ENCODE measurements at places on chromosomes 5 and 9. TPM values are rescaled to one million over a fixed set of nuclear protein-coding genes. Genes with fewer than 3 reads are reported as not detected.
A peak's percentile ranks its signal among the peaks of the same experiment; 100 is the strongest.

- no peak for DNase-seq
These were observed 132.7 kb upstream of the TNC start for GRCh38 chr9:115250621-115251032.

- peak; percentile 53 for DNase-seq
These were observed 505.2 kb upstream of the RGMB start for GRCh38 chr5:98268162-98268860.

DNA sequence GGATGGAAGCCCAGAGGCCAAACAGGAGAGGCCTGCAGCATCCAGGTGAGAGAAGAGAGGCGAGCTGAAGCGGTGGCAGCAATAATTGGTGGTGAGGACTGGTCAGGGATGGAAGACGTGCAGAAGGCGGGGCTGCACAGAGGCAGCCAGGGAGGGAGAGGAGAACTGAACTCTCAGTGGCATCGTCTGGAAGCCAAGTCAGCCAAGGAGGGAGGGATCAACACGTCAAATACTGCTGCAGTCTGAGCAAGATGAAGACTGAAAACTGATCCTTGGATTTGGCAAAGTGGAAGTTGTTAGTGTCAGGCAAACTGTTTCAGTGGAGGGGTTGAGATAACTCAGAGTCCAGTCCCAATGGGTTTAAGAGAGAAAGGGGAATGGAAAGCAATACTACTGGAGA, 145.4 kb downstream of the CDK5RAP2 start:
- DNase-seq, result no peak

DNA sequence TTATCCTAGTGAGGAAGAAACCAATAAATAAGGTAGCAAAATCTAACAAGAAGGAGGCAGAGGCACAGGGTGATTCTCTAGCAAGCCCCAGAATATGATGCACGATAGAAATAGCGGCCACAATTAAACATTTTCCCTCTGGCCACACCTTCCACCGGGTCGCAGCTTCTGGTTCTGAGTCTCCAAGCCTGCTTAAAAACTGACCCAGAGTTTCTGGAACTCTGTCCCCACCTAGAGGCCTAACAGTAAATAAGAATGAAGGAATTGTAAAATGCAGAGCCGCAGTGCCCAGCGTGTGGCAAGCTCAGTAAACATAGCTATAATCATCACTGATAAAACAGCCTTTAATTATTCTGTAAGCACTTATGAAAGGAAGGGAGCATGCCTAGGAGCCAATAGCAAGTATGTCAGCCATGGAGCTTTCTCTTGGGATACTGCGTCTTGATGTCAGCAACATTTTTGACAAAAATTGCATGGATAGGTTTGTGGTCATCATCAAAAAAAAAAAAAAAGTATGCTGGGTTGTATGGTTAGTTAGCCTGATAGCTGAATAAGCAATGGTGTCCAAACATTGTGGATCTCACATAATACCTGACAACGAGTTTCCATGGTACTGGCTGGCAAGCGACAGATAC, 465.5 kb downstream of the DNAH5 start:
- DNase-seq, result no peak

DNA sequence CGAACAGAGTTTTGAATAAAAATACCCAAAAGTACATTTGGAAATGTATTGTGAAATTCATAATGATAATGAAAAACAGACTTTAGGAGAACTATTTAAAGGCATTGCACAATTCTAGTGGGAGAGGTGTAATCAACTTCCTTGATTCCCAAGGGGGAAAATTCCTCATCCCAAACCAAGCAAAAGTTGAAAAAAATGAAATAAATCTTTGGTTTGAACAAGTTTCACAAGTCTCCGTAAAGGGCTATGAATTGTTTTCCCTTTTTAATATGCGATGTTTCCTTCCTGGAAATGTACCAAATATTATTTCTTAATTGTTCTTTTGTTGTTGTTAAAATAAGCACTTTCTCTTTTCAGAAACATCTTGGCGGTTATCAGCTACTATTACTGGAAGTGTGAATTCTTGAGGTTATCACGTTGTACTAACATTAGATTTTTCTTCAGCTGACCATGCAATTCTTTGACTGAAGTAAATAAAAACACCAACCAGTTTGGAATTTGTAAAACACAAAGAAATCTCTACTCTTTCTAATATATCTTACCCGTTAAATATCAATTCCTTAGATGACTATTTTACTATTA, 59.3 kb downstream of the SVEP1 start:
- no peak for DNase-seq

DNA sequence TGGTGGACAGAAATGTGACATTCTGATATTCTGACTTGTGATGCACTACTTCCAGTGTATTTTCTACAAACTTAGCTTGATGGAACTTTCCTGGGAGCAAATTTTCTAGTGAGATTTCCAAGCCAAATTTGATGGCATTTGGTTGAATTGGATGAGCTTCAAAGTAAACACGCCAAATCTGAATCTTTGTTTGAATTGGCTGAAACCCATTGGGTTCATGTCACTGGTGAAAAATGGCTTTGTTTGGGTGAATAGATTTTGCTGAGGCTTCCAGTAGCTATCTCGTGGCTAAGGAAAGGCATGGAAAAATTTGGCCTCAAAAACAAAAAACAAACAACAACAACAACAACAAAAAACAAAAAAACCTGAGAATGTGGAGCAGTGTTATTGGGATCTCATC, 271.1 kb upstream of the RPS23 start:
- no peak for DNase-seq

GRCh38 chr5:175652741-175653663, 4.9 kb upstream of the HRH2 start:
- no peak for DNase-seq

- DNase-seq, result no peak
These were observed 630 bp downstream of the PSMB7 start for GRCh38 chr9:124414612-124415011.

- no peak for DNase-seq
These were observed 9.1 kb upstream of the UBAC1 start for GRCh38 chr9:135970128-135970815.

DNA sequence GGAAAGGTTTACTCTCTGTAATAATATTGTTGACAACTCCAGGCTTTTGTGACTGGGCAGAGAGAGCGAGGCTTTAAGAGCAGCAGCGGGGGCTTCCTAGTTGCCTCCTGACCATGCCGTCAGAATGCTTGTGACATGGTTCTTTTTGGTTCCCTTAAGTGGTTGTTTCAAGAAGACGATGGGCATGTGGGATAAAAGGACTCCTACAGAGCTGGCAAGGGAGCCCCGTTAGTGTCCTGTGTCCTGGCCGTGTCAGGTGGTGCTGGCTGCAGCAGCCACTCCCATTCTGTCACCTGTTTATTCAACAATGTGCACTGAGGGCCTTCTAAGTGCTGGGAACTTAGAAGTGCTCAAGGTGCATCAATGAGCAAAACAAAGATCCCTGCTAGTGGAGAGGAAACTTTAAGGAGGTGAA, 19.7 kb downstream of the LCP2 start:
- no peak for DNase-seq

- DNase-seq, result no peak
These were observed 88.8 kb upstream of the TRPC7 start for GRCh38 chr5:136453986-136454758.

GRCh38 chr9:123825342-123826060, 104.4 kb downstream of the DENND1A start:
- DNase-seq, result no peak

- no peak for DNase-seq
These were observed 71.5 kb downstream of the DAP start for GRCh38 chr5:10689391-10690081.

DNA sequence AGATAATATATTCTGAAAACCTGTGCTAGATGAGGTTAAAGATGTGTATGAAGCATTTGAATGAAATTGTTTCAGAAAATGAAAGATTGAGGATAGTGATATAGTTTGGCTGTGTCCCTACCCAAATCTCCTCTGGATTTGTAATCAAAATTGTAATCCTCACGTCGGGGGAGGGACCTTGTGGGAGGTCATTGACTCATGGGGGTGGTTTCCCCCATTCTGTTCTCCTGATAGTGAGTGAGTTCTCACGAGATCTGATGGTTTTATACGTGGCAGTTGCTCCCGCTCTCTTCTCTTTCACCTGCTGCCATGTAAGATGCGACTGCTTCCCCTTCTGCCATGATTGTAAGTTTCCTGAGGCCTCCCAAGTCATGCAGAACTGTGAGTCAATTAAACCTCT, 2.0 kb upstream of the TEX48 start:
- DNase-seq, result no peak

Gene SLC12A7
- total RNA-seq, result 179 TPM

Gene ANKRD18A
- total RNA-seq, result 2.9 TPM
